ENCODE measurements at places on chromosomes 12 and 14. TPM values are rescaled to one million over a fixed set of nuclear protein-coding genes. Genes with fewer than 3 reads are reported as not detected.

The TRIM9 gene
- 0.02 TPM for total RNA-seq

The POTEM gene
- not detected for total RNA-seq

The NPAS3 gene
- total RNA-seq: 0.41 TPM

The NOVA1 gene
- total RNA-seq: not detected

The TCTN2 gene
- 22.8 TPM for total RNA-seq

The GRIP1 gene
- total RNA-seq: not detected

DNA sequence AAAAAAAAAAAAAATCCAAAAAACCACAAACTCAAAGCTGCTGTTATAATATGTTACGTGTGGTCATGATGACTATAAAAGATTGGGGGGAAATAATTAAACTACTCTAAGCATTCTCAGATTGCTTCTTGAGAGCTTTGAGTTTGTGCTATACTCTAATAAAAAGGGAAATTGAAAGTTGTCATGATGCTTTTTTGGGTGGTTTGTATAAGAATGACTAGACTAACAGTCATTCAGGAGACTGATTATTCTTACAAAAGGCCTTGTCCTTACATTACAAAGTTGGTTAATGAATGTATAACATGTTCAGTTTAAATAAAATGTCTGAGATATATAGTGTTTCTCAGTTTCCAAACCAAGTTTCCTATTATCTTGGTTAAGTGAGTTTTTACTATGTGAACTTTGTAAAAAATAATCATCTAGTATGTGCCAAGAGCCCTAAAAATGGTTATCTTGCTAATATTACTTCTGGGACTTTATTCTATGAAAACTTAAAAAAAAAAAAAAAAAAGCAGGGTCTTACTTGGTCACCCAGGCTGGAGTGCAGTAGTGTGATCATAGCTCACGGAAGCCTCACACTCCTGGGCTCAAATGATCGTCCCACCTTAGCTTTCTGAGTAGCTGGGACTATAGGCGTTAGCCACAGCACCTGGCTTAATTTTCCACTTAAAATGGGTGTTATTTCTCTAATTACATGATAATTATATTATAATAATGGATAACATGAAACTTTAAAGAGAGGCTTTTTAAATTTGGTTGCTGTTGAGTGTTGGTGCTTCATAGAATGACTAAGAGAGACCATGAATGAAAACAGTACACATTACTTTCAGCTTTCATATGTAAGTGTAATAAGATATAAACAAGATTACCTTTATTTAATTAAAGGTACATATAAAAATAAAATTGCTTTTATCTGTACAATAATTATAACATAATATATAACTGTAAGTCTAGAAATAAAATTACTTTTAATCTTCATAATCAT, 459.6 kb upstream of the RGS6 start:
- DNase-seq: no peak

GRCh38 chr14:105153331-105153731, 15.2 kb downstream of the JAG2 start:
- DNase-seq: no peak

DNA sequence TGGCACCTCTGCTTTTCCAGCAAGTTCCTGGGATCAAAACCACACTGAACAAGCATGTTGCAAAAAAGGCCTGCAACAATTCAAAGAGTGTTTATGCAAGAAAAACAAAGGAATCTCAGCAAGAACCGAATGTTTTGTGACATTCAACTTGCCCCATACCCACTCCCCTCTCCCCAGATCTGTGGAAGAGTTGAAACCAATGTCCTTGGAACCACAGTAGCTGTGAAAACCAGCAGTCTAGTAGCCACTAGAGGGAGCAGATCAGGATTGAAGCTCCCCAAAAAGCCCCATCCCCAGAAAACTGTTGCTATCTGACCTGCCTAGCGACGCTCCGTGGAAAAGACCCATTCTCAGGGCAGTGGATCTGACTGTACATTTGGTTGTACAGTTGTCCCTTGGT, 27.1 kb downstream of the PRKAB1 start:
- DNase-seq: no peak

DNA sequence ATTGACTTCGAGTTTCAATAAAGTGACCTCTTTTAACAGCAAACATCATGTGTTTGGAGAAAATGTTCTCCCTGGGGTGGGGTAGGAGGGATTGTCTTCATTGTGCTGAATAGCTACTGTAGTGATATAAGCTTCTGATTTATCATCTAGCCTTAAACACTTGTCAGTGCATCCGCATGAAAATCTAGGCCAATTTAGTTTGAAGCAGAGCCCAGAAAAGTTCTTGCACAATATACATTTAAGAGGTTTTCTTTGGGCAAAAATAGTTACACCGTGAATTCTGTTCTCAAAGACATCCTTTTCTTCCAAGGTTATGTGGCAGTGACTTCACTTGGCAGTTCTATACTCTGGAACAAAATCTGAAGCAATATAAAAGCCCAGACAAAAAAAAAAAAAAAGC, 136.0 kb upstream of the IFNG-AS1 start:
- peak; percentile 9 for DNase-seq

DNA sequence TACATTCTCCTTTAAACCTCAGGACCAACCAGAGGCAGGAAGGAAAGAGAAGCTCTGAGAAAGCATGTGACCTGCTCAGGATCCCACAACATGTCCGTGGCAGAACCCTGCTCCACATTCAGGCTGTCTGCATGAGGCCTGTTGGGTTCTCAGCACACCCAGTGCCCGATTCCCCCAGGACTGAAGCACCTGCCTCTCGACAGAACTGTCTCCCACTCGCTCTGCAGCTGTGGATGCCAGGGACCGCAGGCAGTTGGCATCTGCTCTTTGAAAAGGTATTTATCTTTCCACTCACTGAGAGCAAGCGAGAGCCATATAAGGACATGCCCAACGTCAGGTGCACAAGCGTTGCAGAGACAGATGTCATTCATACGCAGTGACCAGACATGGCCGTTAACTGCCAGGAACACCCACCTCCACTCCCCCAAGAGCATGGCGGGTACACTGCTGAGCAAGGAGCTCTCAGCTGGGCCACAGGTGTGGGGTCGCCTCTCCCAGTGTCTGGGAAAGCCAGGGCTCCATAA, 18.9 kb downstream of the PITPNM2 start:
- DNase-seq: no peak

- peak; percentile 25 for DNase-seq
Measured at GRCh38 chr14:99909513-99910064, 116.4 kb downstream of the EML1 start.

DNA sequence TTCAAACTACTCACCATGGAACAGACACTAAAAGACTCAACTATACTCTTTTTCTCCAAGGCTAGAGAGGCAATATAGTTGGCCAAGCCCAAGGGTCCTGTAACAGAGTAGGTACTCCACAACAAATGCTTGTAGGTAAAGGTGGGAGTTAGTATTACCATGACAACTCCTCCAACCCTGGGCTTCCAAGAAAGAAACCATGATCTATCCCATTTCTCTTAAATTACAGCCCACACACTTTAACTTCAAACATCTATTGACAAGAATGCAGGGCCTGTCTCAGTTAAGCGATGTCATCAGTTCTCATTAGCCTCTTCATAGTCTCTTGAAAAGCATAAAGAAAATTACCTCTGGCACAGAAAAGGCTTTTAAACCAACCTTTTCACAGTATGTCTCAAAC, 25.0 kb downstream of the ERH start:
- no peak for DNase-seq
